ENCODE measurements at places on chromosomes 1 and 21.
A peak's percentile ranks its signal among the peaks of the same experiment; 100 is the strongest.

DNA sequence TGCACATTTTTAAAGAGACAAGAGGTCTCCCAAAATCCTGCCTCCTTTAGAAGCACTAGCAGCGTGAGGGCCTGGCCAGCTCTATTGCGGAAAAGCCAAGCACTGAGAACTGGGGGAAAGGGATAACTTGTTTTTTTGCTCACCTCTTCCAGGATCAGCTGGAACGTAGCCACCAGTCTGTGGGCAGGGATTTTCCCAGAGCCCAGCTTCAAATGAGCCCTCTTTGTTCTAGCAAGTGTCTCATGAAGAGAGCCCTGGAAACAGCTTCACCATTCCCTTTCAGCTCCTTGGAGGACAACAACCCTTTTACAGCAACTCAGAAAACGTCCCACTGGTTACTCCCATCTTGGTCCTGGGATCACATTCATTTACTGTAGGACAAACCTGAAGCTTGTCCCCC, 195.4 kb downstream of the LMX1A start:
- no peak for DNase-seq

- DNase-seq, result no peak
Measured at GRCh38 chr1:38578271-38578951, 281.2 kb downstream of the RRAGC start.

GRCh38 chr1:86069757-86070145, 86.8 kb downstream of the COL24A1 start:
- no peak for DNase-seq

- DNase-seq, result no peak
Measured at GRCh38 chr1:186188736-186189135, 186.3 kb downstream of the TPR start.

GRCh38 chr1:219279017-219279770, 105.5 kb downstream of the LYPLAL1 start:
- no peak for DNase-seq

DNA sequence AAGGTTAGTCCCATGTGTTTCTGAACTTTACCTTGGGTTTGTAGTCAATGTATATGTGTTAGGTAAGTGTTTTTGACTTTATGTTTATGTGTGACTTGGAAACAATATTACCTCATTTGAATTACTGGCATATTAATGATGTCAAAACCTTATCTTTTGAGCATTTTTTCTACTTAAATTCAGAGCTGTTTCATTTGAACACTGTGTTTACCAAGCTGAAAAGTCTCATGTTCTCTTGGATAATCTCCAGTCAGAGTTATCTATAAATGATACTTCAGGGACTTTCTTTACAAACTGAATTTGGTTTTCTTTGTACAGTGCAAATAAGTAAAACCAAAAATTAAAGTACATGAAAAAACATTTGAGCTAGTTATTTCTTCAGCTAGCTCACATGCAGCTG, 30.0 kb downstream of the ADAMTS1 start:
- DNase-seq, result no peak

GRCh38 chr1:110094931-110095654, 17.1 kb upstream of the UBL4B start:
- DNase-seq, result no peak

- no peak for DNase-seq
Measured at GRCh38 chr21:34639882-34640788, 25.2 kb upstream of the RCAN1 start.

DNA sequence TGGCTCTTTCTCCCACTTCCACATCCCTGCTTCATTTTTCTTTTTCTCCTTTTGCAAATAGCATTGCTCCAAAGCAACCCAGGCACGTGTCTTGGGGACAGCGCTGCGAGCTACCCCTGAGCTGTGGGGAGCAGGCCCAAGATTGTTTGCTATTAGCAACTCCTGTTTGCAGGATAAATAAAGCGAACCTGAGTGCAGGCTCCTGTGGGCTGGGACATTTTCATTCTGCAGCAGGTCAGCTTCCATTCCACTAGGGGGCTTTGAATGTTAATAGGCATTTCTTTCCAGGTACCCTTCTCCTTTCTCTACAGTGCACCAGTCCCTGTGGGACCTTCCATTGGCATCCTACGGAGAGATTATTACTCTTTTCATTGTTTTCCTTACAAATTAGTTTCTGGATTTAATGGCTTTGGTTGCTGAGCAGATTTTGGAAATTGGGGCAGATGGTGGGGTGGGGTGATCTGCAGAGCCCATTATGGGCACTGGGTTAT, 54.0 kb downstream of the OLFML3 start:
- no peak for DNase-seq

GRCh38 chr1:223429821-223430220, 36.6 kb downstream of the CCDC185 start:
- no peak for DNase-seq

DNA sequence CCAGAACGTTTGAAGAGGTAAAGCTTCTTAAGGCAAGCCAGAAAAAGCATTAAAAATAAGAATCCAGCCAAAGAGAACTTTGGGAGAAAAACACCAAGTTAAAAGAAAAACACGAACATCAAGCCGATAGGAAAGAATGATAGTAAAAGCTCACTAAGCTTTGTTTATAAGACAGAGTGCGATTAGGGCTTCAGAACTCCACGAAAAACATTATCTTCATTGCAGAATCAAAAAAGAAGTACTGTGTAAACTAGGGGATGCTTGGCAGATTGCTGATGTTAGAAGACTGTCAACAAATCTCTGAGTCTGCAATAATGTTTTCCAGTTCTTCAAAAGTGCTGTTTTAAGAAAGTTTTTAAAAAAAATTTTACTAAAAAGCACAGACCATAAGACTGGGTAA, 30.2 kb downstream of the ADAMTS5 start:
- DNase-seq, result no peak

DNA sequence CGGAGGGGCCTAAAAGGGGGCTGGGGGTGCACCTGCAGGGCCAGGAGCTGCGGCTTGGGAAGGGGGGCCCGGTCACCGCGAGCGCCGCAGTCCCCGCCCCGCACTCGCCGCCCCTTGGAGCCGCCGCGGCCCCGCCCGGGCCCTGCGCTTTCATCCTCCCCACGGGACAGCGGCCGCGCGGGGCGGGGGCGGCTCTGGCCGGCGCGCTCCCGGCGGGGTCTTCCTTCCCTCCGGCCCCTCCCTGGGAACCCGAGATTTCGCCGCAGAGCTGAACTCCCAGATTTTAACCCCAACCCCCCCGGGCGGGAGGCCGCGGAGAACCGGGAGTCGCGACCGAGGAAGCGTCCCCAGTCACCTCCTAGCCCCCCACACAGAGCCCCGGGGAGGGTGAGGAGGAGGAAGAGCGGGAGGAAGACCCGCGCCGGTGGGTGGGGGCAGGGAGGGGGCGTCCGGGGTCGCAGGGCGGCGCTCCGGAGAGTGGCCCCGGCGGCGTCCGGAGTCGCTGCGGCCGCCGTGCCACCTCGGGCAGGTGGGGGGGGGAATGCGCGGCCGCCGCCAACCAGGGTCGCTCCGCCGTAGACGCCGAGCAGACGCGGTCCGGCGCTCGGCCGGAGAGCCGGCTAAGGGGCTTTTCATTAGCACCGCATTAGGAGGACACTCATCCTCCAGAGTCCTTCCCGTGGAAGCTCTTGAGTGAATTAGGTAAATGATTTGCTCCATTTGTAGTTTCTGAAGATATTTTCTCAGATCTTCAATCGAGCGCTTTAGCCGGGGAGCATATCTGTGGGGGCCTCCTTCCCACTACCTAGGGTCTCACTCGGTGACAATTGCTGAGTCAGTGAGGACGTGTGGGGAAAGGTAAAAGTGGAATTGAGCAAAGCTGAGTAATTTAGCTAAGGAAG, 31.6 kb upstream of the NFIA start:
- peak; percentile 16 for DNase-seq

DNA sequence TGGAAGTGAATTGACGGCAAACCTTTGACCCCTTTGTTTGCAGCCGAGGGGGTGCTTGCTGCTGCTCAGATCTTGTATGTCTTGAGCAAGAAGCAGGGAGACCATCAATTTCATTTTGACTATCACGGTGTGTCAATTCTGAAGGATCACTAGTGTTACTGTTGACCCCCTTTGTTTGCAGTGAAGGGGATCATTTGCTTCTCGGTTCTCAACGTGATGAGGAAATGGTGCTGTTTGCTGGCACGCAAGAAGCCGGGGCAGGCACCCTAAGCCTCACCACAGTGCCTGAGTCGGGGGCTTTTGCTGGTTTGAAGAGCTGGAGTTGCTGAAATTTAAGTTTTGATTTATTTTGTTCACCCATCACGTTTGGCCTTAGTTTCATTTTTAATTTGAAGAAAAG, 7.5 kb downstream of the RBM15 start:
- no peak for DNase-seq

GRCh38 chr1:3561702-3562101, 49.6 kb downstream of the MEGF6 start:
- DNase-seq, result no peak

GRCh38 chr1:10635085-10635896, 160.5 kb downstream of the PEX14 start:
- no peak for DNase-seq

DNA sequence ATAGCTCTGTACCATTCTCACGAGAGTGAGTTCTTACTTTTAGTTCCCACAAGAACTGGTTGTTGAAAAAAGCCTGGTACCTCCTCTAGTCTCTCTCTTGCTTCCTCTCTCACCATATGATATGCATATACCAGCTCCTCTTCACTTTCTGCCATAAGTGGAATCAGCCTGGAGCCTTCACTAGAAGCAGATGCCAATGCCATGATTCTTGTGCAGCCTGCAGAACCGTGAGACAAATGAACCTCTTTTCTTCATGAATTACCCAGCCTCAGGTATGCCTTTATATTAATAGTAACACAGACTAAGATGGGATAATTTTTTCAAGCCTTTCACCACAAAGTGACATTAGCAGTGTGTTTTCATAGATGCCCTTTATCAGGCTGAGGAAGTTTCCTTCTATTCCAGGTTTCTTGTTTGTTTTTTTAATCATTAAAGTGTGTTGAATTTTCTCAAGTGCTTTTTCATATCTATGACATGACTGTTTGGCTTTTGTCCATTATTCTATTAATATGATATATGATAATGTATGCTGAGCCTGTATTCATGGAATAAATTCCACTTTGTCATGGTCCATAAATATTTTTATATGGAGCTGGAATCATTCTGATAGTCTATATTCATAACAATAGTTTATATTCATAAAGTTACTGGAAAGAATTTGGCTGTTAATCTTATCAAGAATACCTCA, 40.7 kb upstream of the C1orf185 start:
- DNase-seq, result no peak

DNA sequence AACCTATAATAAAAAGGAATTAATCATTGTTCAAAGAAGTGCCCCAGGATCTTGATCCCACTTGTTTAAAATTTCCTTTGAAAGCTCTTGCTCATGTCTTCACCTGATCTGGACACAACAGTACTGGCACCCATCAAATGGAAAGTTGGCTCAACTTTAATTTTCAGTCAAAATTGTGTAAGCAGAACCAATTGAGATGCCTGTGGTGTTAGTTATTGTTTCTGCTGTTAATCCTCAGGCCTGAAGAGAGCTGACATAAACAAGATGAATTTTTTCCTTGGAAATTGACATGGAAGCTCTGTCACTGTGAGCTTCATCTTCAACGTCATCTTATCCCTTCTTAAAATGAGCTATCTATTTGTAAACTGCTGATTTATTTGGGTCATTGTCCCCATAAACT, 88.3 kb upstream of the TNFSF4 start:
- no peak for DNase-seq

DNA sequence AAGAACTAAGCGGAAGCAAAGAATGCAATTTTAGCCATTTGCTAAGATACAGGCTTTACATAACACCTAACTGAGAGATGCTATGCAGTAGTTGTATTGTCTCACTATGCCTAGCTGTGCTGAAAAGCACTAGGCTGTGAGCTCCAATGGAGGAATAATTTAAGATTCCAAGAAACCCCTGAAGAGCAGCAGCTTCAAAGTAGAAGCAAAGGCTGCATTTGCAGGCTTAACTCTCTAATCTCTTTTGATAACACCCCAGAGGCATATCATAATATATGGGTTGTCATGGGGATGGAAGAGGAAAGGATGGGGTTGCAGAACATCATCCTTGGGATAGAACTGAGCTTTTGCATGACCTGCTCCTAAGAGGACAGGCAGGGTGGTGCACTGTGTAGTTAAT, 102.0 kb downstream of the ERG start:
- no peak for DNase-seq

GRCh38 chr1:165075725-165076370, 280.7 kb downstream of the LMX1A start:
- DNase-seq, result no peak

DNA sequence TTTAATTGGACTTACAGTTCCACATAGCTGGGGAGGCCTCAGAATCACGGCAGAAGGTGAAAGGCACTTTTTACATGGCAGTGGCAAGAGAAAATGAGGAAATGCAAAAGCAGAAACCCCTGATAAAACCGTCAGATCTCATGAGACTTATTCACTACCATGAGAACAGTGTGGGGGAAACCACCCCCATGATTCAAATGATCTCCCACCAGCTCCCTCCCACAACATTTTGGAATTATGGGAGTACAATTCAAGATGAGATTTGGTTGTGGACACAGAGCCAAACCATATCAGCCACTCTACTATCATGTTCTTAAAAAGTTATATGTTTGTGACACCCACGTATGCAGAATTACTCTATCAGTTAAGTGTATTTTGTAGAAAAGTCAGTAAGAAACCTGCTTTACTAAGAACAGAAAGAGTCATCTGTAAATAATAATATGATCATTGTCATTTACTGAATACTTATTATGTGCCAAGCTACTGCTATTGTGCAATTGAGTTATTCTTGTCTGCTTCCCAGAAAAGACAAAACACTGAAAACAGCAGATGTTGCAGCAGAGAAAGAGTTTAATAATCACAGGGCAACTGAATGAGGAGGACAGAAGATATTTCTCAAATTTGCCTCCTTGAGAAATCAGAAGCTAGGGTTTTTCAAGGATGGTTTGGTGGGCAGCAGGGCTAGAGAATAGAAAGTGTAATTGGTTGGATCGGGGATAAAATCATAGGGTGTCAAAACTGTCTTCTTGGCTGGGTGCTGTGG, 207.7 kb upstream of the FGGY start:
- DNase-seq, result no peak

GRCh38 chr1:245234217-245235081, 79.7 kb downstream of the KIF26B start:
- no peak for DNase-seq

DNA sequence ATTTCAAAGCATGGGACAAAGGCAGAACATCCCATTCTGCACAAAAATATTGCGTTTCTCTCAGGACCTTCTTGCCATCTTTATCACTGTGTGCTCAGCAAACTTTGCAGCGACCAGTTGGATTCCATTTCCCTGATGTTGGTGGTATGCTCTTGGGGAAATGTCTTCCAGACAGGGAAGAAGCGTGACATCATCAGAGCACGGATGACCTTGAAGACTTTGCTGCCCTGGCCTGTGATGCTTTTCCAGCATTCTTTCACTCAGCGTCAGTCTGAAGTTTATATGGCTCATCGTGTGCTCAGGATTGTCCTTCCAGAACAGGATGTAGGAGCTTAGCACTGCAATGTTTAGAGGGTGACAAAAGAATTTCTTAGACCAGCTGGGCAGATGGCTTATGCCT, 131.4 kb upstream of the F3 start:
- DNase-seq, result no peak

GRCh38 chr1:76225526-76225925, 151.0 kb downstream of the ST6GALNAC3 start:
- no peak for DNase-seq

- no peak for DNase-seq
Measured at GRCh38 chr1:183735069-183735860, 69.7 kb upstream of the RGL1 start.

- DNase-seq, result no peak
Measured at GRCh38 chr21:26087223-26087918, 83.2 kb downstream of the APP start.

All from CD8-positive, alpha-beta memory T cell (primary cell).